ENCODE measurements at places on chromosomes 12 and 14. TPM values are rescaled to one million over a fixed set of nuclear protein-coding genes. Genes with fewer than 3 reads are reported as not detected.

Gene AICDA
- not detected for total RNA-seq

Gene TUNAR
- total RNA-seq, result not detected

Gene DCN
- 2,092 TPM for total RNA-seq

Gene SAMD15
- total RNA-seq, result 0.25 TPM

Gene NKX2-1
- total RNA-seq, result not detected

Gene SMCO3
- not detected for total RNA-seq

Gene GDF3
- not detected for total RNA-seq

Gene NPFF
- not detected for total RNA-seq

Gene PLD4
- 0.37 TPM for total RNA-seq

Gene TMEM132C
- 52.5 TPM for total RNA-seq

Gene RHEBL1
- not detected for total RNA-seq

Gene LRRC10
- not detected for total RNA-seq

Gene TMCC3
- total RNA-seq, result 14.8 TPM

Gene LUM
- 335 TPM for total RNA-seq

Gene KRT8
- 110 TPM for total RNA-seq

Gene PITPNM2
- 2.8 TPM for total RNA-seq

Gene ABCB9
- total RNA-seq, result 3.6 TPM

Gene DCTN2
- 96.0 TPM for total RNA-seq

Gene CPNE6
- not detected for total RNA-seq

Gene RASSF8
- 53.1 TPM for total RNA-seq

Gene GPR84
- total RNA-seq, result 1.0 TPM

Gene FAM90A1
- not detected for total RNA-seq

Gene IQSEC3
- total RNA-seq, result 3.2 TPM

Gene GPD1
- 689 TPM for total RNA-seq

Gene GLI1
- not detected for total RNA-seq

Gene OTOGL
- total RNA-seq, result 0.19 TPM

Gene PLCZ1
- total RNA-seq, result not detected

Gene ANG
- 36.3 TPM for total RNA-seq

Gene ENDOU
- 2.1 TPM for total RNA-seq

Gene KRT73
- total RNA-seq, result not detected

Gene KRT78
- not detected for total RNA-seq

Gene CCER1
- not detected for total RNA-seq

Gene MSI1
- total RNA-seq, result not detected

Gene HOXC10
- not detected for total RNA-seq

Measured in omental fat pad (tissue), 4 donors.